HTR-8/SVneo (cell line): ENCODE measurements at places on chromosomes 6 and 20.

DNA sequence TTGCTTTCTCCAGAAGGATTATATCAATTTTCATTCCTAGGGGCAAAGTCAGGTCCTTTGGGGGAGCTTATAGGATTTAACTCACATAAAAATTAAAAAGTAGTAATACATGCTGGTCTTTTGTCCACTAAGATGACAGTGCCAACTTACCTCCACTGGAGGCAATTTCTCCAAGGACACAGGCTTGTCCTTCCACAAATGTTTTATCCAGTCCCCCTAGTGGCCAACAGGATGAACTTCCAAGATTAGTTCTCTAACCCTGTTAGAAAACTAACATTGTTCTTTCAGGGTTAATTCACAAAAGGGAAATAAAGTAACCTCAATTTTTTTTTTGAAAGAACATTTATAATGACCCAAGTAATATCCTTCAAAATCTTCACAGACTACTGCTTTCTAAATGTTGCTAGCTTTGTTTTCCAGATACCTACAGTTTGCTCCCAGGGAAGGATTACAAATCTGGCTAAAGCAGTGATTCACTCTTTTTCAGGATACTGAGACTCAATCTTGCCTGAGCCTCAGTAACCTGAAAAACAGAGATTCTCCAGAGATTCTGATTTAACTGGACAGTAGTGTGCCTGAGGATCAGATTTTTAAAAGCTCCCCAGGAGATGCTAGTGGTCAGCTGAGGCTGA is 31.7 kb upstream of the UBR2 start:
- DNase-seq, result peak; percentile 78

- DNase-seq, result no peak
These were observed 65.2 kb downstream of the TRAM2 start for GRCh38 chr6:52511572-52512151.

DNA sequence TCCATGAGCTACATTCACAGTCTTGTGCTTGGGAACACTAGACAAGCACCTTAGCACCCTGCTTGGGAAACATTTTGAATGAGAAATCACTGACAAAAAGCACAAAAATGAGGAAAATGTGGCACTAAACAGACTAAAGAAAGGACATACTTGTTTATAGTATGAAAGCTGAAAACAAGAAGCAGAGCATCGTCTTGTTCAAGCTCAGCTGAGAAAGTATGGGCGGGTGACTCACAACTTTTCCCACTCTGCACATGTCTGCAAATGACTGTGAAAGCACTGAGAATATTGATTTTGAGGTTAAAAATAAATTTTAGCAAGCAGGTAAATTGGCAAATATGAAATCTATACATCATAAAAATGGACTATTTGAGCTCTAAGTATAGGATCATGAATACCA is 725.3 kb downstream of the COL12A1 start:
- no peak for DNase-seq

- no peak for DNase-seq
These were observed 47.1 kb upstream of the PNRC1 start for GRCh38 chr6:89033461-89033860.

DNA sequence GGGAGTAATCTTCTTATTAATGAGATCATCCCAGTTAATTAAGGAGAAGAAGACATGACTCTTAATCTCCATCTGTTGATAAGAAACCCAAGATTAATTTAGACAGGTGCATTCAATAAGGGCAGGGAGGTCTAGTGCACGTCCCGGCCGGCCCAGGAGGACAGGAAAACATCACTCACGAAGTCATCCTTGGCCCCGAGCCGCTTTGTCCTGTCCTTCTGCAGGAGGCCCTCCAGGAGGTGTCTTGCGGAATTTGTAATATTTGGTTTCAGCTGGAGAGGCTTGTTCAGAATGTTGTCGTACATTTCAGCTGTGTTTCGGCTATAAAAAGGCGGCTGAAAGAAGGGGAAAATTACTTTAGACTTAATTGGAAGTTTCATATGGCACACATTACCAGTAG is 118.4 kb upstream of the SLC2A12 start:
- DNase-seq, result no peak

GRCh38 chr6:142318714-142319113 is 16.9 kb downstream of the ADGRG6 start:
- no peak for DNase-seq

- DNase-seq, result no peak
These were observed 48.7 kb upstream of the FAM83D start for GRCh38 chr20:38877483-38877882.

- DNase-seq, result no peak
These were observed 83.5 kb downstream of the TRERF1 start for GRCh38 chr6:42368181-42368580.

- DNase-seq, result no peak
These were observed 30.2 kb downstream of the C20orf173 start for GRCh38 chr20:35499271-35499670.

DNA sequence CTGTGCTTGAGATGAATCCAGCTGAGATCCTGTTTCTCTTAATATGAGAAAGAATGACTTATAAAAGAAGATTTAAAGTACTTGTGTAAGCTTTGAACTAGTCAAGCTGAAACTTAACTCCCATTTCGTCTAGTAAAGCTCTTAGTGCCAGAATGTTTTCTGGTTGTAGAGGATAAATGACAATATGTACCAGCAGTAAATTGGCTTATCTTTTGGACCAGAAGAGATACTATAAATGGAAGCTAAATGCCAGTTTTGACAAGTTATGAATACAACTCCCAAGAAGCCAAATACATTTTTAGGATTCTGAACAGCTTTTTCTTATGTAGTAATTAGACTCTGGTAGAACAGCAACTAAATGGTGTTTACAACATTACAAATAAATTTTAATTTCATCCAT is 608.7 kb downstream of the EYS start:
- no peak for DNase-seq

GRCh38 chr6:106461084-106461483 is 100.6 kb downstream of the CRYBG1 start:
- no peak for DNase-seq

GRCh38 chr6:169513478-169514193 is 188.2 kb downstream of the WDR27 start:
- DNase-seq, result no peak
